ENCODE measurements at places on chromosomes 3 and 15.

DNA sequence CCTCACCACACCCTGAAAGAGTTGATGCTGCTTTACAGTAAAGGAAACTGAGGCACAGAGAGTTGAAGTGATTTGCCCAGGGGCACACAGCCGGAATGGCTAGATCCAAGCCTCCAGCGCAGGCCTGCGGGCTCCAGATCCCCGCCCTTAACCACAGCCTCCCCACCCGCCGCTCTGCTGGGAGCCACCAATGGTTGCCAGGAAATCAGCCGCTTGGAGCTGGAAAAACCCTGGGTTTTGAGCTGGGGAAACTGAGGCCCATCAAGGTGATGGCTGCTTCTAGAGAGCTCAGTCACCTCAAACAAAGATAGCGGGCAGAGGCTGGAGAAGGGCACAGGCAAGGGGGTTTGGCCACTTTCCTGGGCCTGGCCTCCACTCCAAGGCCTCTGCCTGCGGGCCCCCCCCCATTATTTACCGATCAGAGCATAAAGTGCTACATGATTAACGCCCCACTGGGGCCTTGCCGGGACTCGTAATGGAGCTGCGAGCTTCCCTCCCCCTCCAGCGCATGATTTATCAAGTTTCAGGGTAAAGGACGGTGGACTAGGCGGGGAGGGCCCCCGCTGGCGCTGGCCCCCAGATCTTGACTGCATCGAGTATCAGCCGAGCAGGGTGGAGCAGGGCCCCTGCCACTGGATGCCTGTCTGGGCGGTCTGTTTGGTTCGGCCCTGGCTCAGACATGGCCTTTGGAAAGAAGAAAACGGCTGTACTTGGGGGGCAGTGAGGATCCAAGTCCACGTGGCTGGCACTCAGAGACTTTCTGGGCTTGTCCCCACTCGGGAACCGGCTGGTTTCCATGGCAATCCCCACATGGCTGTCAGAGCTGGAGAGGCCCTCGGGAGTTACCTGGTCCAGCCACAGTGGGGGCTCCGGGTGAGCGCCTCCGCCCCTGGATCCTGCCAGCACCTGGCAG lies 9.1 kb downstream of the PLXND1 start:
- DNase-seq, result peak; percentile 80

- DNase-seq, result no peak
Observed at GRCh38 chr3:3027976-3028567, 82.1 kb downstream of the IL5RA start.

DNA sequence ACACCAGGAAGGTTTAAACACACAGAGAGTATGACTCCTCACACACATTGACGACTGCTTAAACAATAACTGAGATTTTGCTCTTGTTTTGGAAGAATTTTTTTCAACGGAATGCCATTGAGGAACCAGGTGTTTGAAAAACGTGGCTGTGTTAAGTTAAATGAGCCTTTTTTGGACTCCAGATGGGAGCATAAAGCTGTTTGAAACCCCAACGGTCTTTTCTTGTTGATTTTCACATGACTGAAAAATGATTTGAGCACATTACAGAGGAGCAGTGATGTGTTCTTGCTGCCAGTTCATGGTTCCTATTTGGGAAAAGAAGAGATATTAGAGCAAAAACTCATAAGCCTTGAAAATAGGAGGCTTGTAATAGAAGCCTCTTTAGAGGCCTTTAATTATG lies 97.8 kb upstream of the SELENOK start:
- no peak for DNase-seq

GRCh38 chr15:81085898-81086297 lies 48.2 kb upstream of the CFAP161 start:
- DNase-seq, result no peak

DNA sequence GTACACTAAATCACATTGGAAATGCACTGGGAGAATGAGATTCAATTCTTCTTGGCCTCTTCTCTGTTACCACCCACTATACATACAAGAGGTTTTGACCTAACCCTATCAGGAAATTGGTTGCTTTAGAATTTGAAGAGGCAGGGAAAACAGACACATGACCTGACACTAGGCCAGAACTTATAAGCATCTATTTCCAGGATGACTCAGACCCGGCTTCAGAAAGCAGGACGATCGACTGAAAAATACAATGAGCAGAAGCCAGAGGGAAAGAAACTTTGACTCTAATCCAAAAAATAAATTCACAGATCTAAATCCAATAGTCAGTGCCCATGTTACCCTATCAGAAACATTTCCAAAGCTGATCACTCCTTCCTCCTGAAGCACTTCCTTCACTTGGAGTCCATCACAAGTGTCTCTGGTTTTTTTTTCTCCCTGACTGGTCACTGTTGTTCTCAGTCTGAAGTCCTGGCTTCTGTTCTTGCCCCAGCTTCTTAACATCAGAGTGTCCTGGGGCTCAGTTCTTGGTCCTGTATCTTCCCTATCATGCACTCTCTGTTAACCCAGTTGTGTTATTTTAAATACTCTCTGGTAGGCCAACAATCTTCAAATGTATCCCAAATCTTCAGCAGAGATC lies 133.6 kb downstream of the P2RY1 start:
- DNase-seq, result no peak

DNA sequence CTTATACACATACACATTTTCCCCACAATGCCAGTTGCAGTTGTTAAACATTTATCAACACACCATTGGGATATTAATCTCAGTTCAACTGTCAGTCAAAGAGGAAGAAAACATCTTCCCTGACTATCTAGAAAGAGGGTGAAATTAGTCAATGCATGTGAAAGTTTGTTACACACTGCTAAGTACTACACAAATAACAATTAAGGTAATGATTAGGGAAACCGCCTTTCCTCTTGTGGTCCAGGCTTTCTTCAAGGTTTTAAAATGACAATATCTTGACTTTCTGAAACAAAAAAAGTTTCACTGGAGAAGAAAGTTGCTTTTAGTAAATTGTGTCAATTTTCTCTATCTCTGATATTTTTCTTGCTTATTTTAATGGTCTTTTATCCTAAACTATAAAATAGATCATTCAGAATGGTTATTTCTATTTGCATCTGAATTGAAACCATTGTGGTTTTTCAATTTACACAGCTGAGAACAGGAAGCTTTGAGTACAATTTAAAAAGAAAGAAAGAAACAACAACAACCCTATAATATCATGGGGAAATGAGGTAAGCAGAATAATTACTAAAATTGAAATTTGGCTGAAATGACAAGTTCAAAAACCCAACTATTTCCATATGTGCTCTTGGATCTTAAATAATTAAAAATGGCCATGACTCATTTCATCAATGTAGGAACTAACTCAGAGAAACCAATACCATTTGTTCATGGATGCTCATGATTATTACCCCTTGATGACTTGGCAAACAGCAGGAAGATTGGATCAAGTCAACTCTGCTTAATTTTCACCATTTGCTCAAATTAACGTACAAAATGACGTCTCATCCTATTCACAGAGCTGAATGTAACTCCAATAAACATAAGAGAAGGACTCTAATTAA lies 31.7 kb downstream of the GPR149 start:
- DNase-seq, result no peak

- DNase-seq, result no peak
Observed at GRCh38 chr15:96264351-96264798, 66.1 kb upstream of the NR2F2 start.

GRCh38 chr15:98735895-98736617 lies 87.7 kb downstream of the IGF1R start:
- DNase-seq, result no peak

DNA sequence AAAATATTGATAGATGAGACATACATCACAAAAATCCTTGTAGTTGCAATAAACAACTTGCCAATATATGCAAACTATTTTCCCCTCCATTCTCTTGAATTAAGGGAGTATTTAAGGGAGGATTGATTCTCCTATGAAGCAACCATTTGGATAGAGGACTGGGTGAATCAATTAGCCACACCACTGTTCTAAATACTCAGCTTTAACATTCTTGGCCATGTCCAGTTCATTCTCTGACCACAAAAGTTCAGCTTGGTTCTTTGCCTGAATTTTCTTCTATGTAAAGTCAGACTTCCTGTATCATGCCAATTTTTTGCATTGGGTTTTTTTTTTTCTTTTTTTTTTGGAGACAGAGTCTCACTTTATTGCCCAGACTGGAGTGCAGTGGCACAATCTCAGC lies 15.8 kb upstream of the SEC11A start:
- DNase-seq, result no peak

- peak; percentile 94 for DNase-seq
Observed at GRCh38 chr3:185900228-185900627, 37.6 kb downstream of the TRA2B start.

DNA sequence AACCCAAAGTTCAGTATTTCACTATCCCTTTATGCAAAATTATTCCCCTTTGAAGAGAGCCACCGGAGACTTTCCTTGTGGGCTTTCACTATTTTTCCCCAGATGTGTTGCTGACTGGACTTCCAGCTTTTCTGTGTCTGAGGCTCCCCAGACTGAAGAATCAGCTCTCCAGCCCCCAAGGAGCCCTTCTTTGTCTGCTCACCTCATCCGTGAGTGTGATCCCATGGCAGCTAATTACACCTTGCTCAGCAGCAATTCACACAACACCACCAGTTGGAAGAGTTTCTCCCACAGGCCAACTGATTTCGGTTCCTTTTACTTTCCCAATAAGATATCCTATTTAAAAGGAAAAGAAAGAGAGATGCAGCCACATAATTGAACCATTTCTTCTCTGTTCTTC lies 249.5 kb upstream of the TRIM42 start:
- no peak for DNase-seq

- DNase-seq, result no peak
Observed at GRCh38 chr15:65818927-65819562, 27.0 kb upstream of the DENND4A start.

DNA sequence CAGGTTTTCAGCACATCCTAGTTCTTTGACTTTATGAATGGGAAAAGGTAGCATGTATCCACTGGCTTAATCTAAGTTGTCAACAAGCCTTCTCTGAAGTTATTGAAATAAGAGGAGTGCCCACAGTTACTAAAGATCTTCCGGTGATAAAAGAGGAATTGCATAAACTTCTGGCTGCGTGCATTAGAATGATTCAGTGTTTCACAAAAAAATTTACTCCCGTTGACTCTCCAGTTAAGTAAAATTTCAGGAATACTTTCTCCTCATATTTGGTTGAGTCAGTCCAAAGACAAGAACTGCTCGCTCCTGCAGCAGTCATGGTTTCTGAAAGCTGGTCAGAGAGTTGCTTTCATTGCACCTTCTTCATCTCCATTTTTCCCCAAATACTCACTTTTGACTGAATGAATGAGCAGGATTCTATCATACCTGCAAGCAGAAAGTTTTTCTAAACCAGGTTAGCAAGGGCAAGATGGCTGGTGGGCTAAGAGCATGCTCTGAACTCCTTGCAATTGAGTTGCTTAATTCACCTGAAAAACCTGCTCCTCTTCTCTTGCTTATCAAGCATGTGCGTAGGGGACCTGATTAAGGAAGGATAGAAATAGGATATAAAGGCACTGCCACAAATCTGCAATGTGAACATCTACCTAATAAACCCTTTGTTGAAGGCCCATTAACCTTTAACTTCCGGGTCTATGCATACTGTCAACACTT lies 64.2 kb upstream of the TIMP4 start:
- peak; percentile 23 for DNase-seq

GRCh38 chr3:187264021-187264420 lies 27.5 kb downstream of the MASP1 start:
- DNase-seq, result no peak

GRCh38 chr3:171615686-171616085 lies 155.5 kb upstream of the TNIK start:
- DNase-seq, result no peak

DNA sequence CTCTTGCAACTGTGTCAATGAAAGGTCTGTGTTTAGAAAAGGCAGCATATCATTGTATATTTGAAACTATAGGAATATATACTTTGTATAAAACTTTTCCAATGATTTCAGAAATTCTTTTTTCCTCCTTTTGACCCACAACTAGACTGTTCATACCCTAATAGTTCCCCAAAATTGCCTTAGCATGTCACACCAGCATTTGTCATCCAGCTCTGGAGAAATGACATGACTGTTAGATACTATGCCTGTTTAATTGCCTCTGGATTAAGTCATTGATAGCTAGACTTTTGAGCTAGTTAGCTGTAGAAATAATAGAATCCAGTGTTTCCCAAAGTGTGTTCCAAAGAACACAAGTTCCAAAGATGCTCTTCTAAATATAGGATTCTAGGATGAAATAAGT lies 32.4 kb downstream of the B3GALNT1 start:
- DNase-seq, result no peak

GRCh38 chr3:130894130-130894985 lies 474 bp downstream of the ATP2C1 start:
- peak; percentile 25 for DNase-seq

GRCh38 chr3:101423984-101424888 lies 88.8 kb downstream of the SENP7 start:
- no peak for DNase-seq

DNA sequence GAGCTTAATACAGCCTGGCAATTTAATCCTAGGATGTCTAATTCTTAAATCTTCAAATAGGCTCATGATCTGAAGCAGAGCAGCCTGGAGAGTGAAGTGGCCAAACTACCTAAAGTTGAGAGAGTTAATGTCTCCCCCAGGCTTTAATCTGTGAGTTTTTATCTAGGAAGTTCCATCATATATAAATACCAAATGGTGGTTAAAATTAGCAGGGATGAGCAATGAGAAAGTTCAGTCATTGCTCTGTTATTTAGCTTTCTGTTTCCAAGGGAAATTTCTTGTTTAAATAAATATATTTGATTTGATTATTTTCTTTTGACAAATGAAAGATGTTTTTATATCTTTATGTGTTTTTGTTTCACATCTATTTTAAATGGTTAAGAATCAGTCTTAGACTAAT lies 274.4 kb upstream of the UMPS start:
- no peak for DNase-seq

DNA sequence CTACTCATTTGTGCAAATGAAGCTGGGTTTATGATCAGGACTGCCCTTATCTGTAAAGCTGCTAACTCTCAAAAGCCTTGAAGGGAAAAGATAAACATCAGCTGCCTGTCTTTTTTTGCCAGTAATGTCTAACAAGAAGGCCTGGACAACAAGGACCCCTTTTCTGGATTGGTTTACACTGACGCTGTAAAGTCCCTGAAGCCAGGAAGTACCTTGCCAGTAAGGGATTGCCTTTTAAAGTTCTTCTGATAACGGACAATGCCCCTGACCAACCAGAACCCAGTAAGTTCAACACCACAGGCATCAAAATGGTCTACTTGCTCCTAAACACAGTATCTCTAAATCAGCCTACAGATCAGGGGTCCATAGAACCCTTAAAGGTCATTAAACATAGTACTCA lies 178.0 kb downstream of the PCCB start:
- DNase-seq, result no peak

DNA sequence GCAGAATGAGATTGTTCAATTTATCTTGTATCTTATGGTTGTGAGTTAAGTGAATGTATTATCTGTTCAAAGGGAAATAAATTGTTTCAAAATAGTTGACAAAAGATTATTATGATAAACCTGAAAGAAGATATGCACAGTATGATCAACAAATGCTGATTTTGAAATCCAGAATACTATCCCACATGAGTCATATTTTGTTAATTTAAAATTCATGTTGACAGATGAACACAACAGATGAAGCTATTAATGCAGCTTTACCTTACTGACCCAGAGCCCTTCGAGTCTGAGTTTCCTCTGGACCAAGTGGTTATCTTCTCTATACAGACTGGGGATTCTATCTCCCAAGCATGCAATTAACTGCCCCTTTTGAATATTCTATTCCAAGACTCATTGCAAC lies 482.8 kb downstream of the FGF12 start:
- DNase-seq, result no peak

GRCh38 chr3:11136116-11136515 lies 18.2 kb upstream of the HRH1 start:
- DNase-seq, result no peak

GRCh38 chr3:154364849-154365248 lies 40.6 kb upstream of the DHX36 start:
- DNase-seq, result no peak

- no peak for DNase-seq
Observed at GRCh38 chr15:55530861-55531313, 22.9 kb upstream of the DNAAF4 start.
